ENCODE measurements at places on chromosomes 7 and 10.

DNA sequence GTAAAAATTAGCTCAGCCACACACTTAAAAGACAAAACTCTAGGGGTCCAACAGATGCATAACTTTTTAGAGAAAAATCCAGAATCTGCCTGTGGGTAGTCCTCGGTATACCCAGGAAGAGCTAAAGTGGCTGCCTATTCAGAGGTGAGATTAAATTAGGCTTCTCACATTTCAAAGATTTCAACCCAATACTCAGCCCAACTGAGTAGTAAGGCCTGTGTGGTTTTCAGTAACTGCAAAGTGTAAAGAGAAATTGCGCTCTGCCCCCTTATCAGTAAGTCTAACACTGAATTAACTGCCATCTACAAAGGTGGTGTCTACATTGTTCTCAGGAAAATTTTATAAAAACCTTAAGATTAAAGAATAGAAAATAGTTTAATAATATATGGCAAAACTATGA, 88.2 kb downstream of the ELMO1 start:
- DNase-seq = no peak

GRCh38 chr10:111017098-111017497, 59.7 kb upstream of the ADRA2A start:
- DNase-seq = peak; percentile 78

GRCh38 chr7:126483972-126484371, 768.8 kb downstream of the GRM8 start:
- DNase-seq = no peak

- no peak for DNase-seq
These were observed 107.1 kb upstream of the ITGB1 start for GRCh38 chr10:33065111-33065510.

DNA sequence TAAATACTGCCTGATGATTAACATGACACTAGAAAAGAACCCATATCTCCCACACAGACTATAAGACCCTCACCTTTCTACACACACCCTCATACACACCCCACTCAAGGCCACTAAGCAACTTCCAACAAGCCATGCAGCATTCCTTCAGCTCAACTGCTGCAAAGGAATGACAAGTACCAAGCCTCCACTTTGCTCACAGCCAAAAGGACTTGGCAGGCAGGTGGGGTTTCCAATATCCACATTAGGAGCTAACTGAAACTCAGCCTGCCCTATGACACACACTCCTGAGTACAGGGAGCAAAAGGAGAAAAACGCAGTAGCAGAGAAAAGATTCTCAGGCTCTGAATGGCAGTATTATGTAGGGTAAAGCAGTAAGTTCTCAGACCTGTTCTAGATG, 13.4 kb downstream of the USP54 start:
- no peak for DNase-seq

DNA sequence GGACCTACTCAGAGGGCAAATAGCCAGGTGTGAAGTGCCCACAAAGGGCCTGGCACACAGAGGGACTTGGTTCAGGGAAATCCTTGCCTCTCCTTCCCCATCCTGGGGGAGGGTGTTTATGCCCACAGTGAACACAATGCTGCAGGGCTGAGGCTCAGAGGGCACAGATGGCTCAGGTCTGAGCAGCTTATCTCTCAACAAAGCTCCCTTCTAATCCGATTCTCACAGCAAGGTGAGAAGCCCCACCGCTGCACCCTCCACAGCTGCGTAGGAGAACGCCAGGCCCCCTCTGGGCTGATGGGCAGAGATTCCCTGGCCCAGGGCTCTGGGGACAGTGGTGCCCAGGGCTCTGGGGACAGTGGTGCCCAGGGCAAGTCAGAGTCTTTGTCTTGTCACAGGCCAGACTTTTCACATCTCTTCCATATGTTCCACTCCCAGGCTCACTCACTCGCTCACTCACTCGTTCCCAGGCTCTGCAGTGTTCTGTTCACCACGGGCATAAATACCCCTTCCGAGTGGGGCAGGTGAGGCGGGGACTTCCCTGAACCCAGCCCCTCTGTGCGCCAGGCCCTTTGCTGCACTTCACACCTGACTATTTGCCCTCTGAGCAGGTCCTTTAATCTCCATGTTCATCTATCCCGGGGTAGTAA, 8.7 kb upstream of the CDHR1 start:
- no peak for DNase-seq

DNA sequence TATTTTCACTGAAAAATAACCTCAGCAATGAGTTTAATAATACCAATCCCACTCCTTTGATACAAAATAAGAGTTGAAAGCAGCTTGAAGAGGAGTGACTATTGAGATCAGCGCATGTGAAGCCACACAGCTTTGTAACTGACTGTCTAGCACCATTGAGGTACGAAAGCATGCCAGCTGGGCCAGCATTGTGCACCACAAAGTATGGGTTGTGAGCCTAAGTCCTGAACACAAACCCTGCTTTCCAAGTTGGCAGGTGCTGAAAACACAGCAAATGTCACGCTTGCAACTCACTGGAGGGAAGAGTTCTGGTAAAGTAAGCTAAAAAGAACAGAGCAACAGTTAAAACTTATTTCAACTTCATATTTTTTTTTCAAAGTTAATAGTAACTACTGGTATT, 4.0 kb upstream of the FAM53B start:
- DNase-seq = no peak

DNA sequence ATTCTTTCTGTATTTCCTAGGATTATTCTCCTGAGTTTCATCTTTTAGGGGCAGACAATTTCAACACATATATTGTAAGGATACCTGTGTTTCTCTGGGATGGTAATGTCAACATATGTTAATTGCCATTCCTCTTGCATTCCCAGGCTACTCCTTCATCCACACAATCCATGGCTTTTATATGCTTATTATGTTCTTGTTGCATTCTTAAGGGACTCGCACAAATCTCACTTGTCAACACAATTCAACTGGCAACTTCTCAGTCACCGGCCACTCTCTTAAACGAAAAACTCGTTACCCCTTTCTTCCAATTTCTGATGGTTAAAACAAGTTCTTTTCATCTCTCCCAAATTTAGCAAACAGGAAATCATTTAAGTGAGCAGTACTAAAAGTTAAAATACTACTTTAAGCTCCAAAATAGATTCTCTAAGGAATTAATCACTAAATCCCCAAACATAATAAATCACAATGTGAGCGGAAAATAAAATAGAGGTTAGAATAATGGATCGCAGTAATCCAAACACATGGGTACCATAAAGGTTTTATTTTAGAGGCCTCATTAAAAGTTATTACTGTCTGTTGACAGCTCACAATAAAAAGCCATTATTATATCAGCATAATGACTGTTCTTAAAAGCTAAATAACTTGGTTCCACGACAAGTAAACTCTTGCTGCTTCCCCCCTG, 223.2 kb downstream of the ELMO1 start:
- DNase-seq = no peak

Measured in MV-4-11 (cell line).